ENCODE measurements at places on chromosomes 12 and 14.

- no peak for DNase-seq
These were observed 77.3 kb upstream of the TTC7B start for GRCh38 chr14:90893510-90893909.

GRCh38 chr12:113812411-113813228 lies 153.5 kb downstream of the RBM19 start:
- no peak for DNase-seq

- no peak for DNase-seq
These were observed 285.6 kb downstream of the GRIN2B start for GRCh38 chr12:13695781-13696180.

- DNase-seq, result no peak
These were observed 101.9 kb downstream of the RIN3 start for GRCh38 chr14:92615451-92615850.

DNA sequence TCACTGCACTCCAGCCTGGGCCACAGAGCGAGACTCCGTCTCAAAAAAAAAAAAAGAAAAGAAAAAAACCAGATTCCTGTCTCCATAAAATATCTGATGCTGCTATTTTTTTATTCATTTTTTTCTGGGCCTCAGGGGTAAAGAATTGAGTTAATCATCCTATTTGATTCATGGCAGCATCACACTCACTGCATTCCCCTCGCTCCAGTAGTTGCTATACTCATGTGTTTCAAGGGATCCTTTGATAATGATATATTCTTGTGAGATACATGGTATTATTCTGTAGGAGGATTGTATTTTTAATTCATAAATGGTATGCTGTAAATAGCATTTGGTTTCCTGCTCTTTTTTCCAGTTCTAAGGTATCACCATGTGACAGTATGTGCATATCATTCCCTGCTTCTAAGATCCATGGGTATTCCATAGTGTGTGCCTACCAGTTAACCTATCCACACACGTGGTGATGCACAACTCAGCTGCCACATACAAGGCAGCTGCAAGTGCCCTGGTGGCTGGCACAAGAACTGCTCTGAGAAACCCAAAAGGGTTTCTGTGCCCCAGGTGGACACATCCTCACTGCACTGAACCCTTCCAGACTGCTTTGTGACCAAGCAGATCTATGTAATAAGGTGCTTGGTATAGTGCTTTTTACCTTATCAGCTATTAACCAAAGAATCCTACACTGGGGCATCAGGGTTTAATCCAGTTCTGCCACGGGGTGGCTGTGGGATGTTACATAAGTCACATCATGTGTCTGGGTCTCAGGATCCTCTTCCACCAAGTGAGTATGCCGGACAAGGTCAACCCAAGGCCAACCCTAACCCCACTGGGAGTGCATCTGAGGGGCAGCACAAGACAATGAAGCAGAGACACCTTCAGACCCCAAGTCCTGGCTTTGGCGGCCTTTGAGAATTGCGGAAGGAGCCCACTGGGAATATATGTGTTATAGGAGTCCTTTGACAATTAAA lies 74.6 kb downstream of the ZFP36L1 start:
- peak; percentile 55 for DNase-seq

DNA sequence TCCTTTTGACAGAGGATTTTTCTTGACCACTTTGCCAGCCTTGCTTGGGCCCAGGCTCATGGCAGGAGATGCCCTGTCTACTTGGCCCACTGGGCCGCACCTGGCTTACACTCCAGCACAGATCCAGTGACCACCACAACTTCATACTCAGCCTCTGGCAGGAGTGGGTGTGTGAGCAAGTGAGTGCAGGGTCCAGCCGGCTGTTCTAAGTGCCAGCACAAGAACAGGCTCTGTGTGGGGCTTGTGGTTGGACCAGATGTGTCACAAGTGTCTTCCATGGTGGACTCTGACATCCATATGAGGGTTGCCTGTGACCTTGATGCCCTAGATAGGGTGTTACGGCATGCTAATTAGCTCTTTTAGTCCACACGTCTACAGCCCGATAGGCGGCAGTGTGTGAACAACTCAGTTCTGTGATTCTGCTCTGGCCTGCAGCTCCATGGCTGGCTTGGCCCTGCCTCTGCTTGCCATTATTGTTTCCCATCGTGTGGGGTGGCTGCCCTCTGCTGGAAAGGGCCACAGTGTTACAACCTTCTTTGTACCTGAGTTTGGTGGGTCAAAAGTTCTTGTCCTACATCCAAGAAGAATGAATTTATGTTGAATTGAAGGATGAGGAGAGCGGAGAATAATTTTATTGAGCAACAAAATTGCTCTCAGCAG lies 1089.1 kb downstream of the SLC6A15 start:
- peak; percentile 89 for DNase-seq

DNA sequence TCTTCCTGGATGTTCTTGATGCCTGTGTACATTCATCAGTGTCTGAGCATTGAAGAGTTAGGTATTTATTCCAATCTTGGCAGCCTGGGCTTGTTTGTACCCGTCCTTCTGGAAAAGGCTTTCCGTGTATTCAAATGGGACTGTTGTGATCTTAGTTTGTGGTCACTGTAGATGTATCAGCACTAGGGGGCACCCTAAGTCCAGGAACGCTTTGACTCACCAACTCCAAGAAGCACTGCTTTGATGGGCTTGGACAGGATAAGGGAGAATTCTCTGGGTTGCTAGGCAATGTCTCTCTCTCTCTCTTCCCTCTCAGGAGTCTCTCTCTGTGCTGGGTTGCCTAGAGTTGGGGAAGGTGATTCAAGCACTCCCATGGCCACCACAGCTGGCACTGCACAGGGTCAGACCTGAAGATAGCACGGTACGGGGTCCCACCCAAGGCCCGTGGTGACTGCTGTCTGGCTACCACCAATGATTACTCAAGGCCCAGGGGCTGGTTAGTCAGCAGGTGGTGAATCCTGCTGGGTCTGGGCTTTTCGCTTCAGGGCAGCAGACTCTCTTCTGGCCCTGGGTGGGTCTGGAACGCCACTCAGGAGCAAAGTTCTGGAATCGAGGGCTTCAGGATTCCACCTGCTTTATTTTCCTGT lies 211.1 kb upstream of the RGS6 start:
- peak; percentile 64 for DNase-seq

- peak; percentile 60 for DNase-seq
These were observed 29.7 kb downstream of the KDM2B start for GRCh38 chr12:121550974-121551634.
